ENCODE measurements at places on chromosomes 6 and 20.

- no peak for DNase-seq
Measured at GRCh38 chr6:118103381-118104146, 196.5 kb downstream of the SLC35F1 start.

GRCh38 chr20:44001667-44002596 lies 87.3 kb downstream of the TOX2 start:
- no peak for DNase-seq

GRCh38 chr6:157148391-157149323 lies 174.7 kb downstream of the TMEM242 start:
- DNase-seq, result no peak

DNA sequence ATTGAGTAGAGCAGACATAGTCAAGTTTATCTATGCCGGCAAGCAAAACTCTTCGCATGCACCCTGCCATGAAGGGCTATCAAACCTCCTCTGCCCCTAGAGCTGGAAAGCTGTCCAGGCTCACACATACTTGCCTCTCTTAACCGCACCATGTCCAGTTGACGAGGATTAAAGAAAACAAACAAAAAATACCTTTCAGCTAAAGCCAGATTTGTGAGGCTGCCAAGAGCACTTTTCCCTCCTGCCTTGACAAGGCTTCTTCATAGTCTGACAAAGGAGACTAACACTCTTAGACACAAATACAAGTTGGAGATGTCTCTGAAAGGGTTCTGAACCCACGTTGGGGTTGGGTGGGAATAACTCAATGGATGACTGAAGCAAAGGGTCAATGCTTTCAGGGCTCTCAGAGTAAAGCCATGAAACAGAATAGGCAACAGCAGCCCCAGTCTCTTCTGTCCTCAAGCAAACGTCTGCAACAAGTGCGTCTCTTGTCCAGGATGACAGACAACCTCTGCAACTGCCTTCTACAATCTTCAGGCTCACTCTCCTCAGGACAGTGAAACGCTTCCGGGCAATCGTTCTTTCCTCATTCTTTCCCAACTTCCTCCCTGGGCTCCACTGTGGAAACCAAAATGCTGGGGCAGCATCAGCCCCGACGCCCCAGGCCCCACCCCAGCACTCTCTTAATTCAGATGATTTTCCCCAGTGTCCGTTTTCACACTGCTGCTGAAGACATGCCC lies 57.8 kb downstream of the AGPAT4 start:
- no peak for DNase-seq

DNA sequence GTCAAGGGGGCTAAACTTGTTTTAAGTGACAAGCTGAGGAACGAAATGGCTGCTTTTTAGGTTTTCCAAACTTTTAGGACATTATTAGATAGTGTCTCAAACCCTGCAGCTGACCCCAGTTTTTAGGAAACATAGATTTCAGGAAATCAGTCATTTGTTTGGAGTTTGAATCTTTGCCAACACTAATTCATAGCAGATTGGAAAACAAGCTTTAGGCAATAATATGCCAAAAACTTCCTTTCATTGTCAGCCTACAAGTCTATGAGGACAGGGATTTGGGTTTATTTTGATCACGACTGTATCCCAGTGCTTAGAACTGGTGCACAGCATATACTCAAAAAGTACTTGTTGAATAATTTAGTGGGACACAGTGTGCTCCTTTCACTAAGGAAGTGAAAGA lies 123.2 kb downstream of the TINAG start:
- no peak for DNase-seq

- DNase-seq, result no peak
Measured at GRCh38 chr6:3297006-3297405, 38.3 kb downstream of the PSMG4 start.
